ENCODE measurements at places on chromosomes 13 and 19.

- DNase-seq = peak; percentile 94
Observed at GRCh38 chr13:80840316-80840976, 499.5 kb upstream of the SPRY2 start.

DNA sequence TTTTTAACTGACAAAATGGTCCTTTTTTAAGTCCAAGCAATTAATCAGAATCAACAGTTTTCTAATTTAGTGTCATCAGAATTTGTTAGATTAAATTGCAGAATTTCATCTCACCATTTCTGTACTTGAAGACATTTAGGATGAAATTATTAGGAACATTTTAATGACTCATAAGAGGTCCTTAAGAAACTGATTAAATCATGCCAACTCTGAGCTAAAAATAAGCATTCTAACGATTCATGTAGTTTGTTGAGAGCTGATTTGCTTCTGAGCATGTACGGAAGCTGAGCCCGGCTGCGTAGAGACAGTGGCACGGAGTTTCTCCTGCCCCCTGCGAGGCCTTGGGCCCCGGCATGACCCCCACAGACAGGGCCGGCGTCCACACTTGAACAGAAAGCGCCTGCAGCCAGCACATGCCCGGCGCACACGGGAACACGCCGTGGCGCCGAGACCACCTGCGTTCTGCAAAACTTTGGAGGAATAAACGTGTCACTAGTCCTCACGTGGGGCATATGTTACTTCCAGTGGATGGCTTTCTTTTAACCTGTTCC lies 89.7 kb upstream of the MCF2L start:
- DNase-seq = no peak

DNA sequence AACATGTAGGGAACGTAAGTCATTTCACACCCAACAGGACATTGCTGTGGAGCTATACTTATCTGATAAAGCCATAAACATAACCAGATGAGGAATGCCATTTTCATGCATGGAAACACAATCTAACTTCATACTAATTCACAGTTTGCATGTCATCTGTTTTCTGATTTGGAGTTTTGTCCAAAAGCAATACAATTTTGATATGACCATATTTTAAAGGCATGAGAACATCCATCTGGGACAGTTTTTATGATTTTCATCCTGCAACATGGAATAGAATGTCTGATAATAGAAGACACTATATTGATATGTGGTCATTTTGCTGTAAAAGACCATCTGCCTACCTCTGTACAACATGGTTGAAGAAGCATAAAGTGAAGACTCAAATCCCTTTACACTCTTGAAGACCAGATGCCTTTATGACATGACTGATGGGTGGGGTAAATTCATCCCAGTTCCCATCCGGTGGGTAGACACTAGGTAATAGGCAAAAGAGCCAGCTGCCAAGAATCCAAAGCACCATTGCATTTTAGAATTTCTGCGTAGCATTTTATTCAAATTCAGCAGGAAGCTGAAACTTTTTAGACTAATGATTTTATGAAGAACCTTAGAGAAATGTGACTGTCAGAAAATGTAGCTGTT lies 309.8 kb downstream of the LMO7 start:
- DNase-seq = no peak

DNA sequence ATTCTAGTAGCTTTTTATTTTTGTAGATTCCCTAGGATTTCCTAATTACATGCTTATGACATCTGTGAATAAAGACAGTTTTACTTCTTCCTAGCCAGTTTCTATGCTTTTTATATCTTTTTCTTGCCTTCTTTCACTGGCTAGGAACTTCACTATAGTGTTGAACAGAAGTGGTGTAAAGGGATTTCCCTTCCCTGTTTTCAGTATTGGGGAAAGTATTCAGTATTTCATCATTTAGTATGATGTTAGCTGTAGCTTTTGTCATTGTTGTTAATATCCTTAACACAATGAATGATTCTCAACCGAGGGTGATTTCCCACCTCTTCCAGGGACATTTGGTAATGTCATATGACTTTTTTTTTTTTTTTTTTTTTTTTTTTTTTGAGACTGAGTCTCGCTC lies 77.3 kb downstream of the SLC6A16 start:
- DNase-seq = no peak

GRCh38 chr19:2561895-2562294 lies 86.0 kb downstream of the GADD45B start:
- no peak for DNase-seq

DNA sequence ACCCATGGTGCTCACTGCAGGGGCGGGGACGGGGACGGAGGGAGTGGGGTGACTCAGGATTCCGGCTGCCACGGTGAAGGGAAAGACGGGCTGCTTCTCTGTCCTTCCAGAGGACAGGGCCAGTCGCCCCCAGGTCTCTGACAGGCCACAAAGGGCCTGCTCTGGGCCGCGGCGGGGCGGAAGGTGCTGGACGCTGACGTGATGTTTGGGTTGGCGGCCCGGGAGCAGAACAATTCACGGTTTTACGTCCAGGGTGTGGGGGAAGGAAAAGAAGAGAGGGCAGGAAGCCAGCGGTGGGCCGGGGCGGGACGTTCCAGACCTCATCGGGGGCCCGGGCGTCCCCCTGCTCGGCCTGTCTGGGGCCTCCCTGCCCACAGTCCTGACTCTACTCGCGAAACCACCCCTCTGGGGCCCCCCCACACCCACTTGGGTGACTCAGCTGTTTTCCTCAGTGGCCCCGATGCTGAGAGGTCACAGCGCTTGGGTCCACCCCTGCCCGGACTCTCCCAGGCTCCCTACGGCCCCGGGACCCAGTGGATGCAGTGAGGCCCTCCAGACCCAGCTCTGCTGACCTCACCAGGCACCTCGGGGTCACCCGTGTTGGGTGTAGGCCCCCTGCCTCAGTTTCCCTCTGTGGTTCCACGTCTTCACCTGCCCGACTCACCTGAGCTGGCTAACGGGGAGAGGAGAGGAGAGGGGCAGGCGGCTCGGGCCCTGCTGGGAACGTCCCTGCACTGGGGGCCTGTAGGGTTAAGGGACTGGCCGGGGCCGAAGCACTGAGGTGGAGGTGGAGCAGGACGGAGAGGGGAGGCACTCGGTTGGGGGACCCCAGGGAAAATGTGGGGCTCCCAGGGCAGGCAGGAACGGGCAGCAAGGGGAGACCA lies 29.2 kb downstream of the PIP5K1C start:
- DNase-seq = peak; percentile 65

DNA sequence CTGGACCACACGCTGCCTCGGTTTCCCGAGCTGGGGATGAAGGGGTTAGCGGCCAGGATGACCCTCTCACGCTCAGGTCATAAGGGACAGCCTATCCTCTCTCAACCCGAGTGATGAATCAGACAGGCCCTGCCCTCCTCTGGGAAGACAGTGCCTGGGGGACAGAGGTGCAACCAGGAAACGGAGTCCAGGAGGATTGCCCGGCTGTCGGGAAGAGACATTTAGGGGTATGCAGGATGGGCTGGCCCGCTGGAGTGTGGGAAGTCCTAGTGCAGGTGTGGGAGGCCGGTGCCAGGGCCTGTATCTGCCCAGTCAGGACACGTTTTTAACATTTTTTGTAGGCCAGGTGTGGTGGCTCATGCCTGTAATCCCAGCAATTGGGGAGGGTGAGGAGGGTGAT lies 8.3 kb downstream of the LSM7 start:
- no peak for DNase-seq

GRCh38 chr13:105139048-105139379 lies 1396.4 kb downstream of the EFNB2 start:
- no peak for DNase-seq

DNA sequence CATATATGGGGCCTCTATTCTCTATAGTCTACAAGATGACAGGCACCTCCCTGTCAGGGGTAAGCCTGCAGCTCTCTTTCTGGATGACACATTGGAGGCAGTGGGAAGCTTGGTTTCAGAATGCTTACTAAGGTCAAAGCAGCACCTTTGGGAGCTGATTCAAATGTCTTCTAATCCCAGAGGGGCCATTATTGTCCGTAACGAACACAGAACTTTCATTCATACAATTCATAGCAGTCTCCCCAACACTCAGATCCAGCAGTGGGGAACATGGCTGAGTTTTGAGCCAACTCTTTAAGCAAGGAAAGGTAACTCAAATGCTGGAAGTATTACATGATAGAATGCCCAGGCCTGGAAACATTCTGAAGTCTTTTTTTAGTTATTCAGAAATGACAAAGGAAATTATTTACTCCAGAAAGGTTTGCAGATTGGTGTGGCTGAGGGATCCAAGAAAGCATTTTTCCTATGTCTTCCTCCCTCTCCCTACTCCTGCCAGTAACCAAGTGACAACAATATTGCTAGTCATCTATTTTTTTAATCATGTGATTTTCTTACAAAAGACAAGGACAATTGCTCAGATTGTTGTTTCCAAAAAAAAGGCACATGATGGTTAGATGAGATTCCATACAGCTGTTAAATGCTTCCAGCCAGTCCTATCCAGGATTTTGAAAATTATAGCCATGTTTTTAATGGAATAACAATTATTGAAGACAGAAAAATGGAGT lies 118.7 kb downstream of the FOXO1 start:
- DNase-seq = no peak

GRCh38 chr19:30682999-30683536 lies 310.9 kb downstream of the ZNF536 start:
- DNase-seq = peak; percentile 86

DNA sequence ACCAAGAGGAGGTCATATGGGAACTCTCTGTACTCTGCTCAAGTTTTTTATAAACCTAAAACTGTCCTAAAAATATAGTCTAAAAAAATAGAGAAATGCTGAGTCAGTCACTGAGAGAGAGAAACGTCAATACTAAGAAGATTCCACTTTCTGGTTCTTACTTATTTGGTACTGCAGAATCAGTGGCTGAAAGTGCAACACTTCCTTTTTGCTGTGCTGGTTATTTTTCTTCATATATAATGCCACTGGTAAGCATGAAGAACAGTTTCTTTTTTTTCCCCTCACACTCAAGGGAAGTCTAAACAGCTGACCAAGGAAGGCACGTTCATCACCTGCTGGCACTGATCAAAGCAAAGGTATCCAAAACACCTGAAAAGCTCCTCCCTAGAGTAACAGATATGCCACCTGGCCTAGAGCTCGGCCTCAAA lies 44.3 kb upstream of the N4BP2L1 start:
- DNase-seq = peak; percentile 2

GRCh38 chr13:111168107-111168506 lies 53.0 kb downstream of the ARHGEF7 start:
- no peak for DNase-seq

DNA sequence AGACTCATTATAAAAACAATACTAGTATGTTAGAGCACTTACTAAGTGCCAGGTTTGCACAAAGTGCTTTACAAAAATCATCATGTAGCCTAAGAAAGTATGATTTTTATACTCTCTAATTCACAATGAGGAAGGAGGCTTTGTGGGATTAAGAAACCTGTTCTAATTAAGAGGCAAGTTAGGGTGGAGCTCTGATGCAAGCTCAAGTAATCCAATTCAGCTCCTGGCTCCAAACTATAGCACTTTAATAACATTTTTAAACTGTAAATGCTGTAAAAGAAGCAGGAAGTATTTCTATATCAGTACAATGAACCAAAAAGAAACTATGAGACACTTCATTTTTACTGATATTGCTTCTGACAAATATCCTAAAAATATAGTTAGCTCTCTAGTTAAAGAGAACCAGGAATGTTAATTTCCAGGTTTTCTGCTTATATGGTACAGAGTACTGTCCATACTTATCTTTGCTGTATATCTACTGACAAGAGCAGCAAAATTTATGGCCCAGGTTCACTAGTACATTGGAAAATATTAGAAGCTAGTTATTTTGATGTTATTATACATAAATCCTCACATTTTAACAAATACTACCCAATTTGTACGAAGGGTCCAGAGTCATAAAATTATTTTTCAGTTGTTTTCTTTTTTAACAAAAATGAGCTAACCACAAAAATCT lies 482.0 kb downstream of the DIAPH3 start:
- peak; percentile 44 for DNase-seq

GRCh38 chr19:14164082-14164481 lies 27.7 kb upstream of the ASF1B start:
- DNase-seq = no peak

DNA sequence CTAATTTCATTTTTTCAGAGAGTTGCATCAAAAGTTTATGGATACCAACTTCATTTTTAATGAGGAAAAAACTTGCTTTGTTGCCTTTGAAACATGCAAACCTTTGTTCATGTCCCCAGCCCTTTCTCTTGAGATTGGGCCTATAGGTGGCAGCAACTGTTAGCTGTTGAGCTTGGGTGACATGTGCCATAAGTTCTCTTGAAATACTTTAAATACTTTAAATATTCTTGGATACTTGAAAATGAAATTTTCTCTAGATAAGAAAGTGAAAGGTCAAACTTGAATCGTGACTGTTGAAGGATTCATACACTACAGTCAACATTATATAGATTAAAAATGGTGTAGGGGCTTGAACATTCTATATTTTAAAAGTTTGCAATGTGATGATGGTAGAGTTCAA lies 294.9 kb downstream of the NDFIP2 start:
- peak; percentile 80 for DNase-seq

DNA sequence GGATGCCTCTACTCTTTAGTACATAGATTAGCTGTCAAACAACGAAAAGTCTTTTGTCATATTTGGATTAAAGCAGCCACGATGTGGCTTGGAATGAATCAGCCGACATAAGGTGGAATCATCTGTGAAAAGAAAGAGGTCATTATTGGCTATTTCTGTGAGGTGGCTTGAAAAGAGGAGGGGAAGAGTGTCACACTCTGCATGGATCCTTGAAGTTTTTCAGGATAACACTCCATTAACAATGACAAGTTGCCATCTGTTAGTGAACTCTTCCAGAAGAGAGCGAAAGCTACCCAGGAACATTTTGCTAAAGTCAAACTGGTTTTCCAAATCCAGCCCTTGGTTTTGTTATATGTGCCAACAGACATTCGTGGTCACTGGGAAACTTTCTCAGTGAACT lies 1604.8 kb downstream of the OLFM4 start:
- no peak for DNase-seq

DNA sequence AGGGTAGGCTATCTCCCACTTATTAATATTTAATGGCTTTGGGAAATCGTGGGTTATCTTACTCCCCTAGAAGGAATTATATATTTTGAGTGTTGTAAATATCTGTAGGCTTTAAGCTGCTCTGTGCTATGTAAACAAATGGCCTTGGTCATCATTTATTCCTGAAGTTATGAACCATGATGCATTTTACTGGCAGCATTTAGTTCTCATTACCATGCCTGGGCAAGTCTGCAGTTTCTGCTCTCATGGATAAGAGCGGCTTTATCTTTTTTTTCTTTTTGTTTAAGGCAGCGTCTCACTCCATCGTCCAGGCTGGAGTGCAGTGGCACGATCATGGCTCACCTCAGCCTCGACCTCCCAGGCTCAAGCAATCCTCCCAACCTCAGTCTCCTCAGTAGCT lies 156.1 kb downstream of the IRS2 start:
- DNase-seq = no peak

- DNase-seq = peak; percentile 62
Observed at GRCh38 chr19:47790398-47790814, 11.9 kb downstream of the SELENOW start.
